ENCODE measurements at places on chromosomes 2 and 18.

DNA sequence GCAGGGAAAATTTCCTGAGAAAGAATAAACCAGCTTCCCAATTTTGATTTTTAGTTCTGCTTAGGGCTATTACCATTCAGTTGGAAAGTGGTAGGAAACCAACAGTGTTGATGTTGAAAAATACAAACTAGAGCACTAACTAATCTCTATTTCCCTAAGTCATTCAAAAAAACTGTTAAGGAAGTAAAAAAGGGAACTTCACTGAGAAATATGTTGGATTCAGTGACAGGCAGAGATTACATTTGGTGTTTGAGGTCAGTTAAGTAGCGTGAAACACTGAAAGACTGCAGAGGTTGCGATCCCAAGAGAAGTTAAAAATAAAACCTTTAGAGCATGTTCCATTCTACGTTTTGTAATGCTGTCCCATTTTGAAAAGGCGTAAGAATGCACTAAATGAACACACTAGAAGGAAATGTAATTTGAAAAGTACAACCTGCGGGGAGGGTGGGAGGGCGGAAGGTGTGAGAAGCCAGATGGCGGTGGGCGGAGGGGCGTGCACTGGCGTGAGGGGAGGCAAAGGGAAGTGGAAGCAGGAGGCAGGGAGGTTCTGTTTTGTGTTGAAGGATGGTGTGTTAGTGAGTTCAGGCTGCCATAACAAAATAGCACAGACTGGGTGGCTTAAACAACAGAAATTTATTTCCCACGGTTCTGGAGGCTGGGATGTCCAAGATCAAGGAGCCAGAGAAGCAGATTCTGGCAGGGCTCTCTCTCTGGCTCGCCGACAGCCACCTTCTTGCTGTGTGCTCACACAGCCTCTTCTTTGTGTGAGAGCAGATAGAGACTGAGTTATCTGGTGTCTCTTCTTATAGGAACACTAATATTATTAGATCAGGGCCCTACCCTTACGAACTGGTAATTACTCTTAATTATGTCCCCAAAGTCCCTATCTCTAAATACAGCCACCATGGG lies 94.3 kb upstream of the KCTD1 start:
- DNase-seq, result no peak

GRCh38 chr2:237427769-237428506 lies 14.0 kb upstream of the COL6A3 start:
- DNase-seq, result no peak

- DNase-seq, result no peak
These were observed 58.1 kb upstream of the MCFD2 start for GRCh38 chr2:46973673-46974072.

GRCh38 chr18:29780816-29781215 lies 1261.7 kb downstream of the DSC3 start:
- no peak for DNase-seq

- no peak for DNase-seq
These were observed 78.1 kb downstream of the WDSUB1 start for GRCh38 chr2:159208438-159208837.

GRCh38 chr2:88827821-88828220 lies 136.3 kb downstream of the RPIA start:
- DNase-seq, result no peak

DNA sequence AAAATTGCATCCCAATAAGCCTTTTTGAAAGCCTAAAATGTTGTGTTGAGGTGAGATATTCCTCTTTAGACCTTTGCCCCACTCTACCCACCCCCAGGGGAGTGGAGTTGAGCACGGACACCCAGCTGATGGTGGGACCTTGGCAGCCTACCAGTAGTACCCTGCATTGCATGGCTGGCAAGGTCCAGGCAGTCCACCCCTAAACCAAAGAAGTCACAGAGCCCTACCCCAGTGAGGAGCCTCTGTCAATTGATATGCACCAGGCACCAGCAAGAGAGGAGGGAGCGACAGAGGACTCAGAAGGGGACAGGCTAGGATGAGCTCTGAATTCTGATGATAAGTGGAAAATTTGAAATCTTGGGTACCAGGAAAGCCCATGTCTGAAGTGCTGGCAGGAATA lies 38.6 kb downstream of the MARCO start:
- DNase-seq, result no peak

GRCh38 chr18:43887491-43887890 lies 610.2 kb upstream of the SYT4 start:
- no peak for DNase-seq

DNA sequence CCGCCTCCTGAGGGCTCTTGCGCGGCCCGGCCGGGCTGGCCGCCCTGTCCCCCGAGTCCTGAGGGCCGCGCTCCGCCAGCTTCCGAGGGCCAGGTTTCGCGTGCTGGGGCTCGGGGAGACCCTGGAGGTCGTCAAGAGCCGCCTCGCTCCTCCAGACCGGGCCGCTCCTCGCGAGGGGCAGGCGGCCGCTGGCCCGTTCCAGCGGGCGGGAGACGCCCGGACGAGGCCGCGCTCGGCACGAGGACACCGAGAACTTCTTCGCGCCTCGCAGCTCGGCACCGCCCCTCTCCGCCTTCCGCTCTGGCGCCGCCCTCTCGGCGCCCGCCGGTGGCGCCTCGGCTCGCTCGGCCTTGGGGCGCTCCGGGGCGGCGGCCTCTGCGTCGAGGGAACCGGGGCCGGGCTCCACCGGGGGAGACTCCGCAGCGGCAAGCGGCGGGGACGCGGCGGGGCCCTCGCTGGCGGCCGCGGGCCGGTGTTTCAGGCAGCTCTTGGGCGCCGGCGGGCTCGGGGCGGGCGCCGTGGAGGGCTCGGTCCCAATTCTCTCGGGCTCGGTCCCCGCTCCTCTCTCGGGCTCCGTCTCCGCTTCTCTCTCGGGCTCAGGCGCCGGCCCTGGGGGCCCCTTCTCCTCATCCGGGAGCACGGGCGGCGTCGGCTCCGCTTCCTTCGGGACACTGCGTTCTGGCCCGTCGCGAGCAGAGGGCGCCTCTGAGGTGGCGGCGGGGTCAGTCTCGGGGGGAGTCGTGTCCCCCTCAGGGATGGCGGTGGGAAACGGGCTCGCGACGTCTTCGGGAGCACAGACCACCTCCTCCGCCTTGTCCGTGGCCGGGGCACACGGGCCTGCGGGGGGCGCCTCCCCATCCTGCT lies 91.6 kb upstream of the MGAT4A start:
- DNase-seq, result peak; percentile 34

GRCh38 chr2:64210816-64211215 lies 66.6 kb upstream of the PELI1 start:
- DNase-seq, result no peak

DNA sequence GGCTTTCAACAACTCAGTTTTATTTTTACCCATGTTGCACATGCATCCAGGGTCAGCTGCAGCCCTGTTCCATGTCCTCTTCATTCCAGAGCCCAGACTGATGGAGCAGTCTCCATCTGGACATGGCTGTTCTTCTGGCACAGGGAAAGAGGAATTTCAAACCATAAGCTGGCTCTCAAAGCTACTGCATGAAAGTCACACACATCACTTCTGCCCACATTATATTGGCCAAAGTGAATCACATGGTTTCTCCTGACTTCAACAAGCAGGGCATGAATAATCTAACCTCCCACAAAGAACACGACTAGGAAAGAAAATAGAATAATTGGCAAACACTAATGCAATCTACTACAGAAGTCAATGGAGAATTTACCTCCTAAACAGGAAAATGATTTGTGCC lies 94.2 kb downstream of the FTCDNL1 start:
- DNase-seq, result no peak

DNA sequence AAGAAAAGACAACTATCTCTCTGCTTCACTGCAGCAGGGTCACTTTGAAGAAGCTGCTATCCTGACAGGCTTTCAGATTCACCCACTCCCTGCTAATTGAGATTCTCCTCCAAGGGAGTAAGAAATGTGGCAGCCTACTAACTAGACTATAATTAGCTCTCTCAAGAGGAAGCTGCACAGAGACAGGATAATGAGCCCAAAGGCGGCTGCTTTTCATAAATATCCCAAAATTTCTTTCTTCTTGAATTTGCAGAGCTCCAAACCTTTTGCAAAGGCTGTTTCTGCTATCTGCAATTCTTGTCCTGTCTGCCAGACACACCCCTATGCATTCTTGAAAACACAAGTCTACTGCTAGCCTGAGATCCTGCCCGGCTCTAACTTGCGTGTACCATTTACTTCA lies 54.0 kb upstream of the RNU4ATAC start:
- DNase-seq, result no peak

DNA sequence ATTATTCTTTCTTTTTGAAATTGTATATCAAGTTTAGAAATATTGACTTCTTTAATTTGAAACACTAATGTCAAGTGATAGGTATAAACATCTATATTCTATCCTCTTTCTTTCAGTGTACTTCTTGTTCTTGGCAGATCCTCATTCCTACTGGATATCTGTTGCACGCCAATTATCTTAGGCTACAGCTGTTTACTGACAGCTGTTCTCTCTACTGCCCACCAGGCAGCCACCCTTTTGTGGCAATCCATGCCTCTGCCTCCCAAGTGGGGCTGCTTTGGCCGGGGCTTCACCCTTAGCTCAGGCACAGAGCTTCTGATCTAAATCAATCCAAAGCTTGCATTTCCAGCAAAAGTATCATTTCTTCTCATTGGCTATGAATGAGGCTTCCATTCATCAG lies 50.6 kb upstream of the ITSN2 start:
- no peak for DNase-seq

- no peak for DNase-seq
These were observed 76.7 kb downstream of the MRPS9 start for GRCh38 chr2:105114551-105114950.

DNA sequence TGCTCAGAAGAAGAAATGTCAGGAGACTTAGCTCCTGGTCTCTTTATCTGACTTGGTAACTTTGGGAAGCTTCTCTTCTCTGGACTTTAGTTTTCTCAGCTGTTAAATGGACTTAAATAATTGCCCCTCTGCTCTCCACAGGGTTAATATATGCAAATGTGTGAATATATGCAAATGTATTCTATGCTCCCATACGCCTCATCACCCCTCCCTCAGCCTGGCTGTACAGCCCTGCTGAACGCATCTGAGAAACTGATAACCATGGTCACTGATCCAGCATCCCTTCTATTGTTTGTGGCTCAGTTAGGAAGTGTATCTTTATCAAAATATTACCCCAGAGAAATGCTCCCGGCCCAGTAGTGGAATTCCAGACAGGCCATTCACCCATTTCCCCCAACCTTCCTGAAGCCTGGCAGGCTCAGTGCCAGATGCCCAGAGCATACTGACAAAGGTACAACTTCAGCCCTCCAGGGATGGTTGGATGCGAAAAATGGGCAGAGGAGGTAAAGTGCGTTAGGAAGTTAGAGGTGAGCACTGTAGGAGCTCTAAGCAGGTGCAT lies 103.4 kb downstream of the DYSF start:
- no peak for DNase-seq

GRCh38 chr18:2642771-2643170 lies 12.8 kb upstream of the SMCHD1 start:
- no peak for DNase-seq

- no peak for DNase-seq
These were observed 142.7 kb upstream of the CREB1 start for GRCh38 chr2:207387001-207387571.

DNA sequence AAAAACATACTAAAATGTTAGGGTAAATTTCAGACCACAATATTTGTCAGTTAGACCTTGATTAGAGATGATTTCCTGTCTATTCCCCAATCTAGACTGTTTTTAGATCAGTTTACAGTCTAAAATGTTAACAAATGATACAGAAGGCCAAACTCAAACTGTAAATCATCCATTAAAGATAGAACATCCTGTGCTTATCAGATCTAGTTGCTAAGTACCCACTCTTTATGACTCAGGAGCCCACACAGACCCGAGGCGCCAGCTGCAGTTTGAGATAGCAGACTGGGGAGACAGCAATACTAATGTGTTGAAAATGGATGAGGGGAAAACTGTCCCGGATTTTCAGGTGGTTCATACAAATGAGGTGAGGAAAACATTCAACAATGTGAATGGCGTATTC lies 113.3 kb downstream of the SCG2 start:
- DNase-seq, result no peak

DNA sequence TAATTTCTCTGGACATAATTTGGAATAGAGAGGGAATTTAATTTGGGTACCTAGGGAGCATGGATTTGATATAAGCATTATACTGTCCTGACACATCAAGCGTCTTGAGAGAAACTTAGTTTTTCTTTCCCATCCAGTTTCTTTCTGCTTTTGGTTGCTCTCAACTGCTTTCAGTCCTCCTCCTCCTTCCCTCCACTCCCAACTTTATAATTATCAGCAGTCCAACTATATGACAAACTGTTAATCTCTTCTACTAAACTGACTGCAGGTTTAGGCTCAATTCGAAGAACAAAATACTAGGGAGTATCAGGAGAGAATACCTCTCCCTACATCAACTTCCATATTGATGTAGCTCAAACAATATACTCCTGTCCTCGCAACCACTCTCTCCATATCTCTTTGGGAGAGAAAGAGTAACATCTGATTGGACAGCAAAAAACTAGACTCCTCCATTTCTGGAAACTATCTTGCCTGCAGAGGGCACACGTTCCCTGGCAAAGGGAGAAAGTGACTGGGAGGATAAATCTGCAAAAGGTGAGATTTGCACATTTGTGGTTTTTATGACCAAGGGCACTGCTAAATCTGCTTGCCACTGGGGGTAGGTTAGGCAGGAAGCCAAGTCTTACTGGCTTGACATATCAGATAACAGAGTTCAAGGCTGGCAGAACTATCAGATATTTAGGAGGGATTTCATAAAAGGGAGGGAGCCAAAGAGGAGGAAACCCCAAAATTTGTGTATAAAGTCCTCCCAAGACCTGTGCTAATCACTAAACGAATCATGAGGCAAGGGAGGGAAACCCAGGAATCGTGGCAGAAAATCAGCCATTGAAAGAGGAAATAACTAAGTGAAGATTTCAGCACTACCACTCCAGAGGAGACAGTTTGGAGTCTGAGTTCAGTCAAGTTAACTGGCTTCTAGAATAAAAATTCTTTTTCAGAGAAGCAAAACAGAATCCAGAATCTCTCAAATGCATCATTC lies 40.0 kb downstream of the ICA1L start:
- DNase-seq, result peak; percentile 8

GRCh38 chr2:118325321-118325955 lies 237.2 kb downstream of the INSIG2 start:
- no peak for DNase-seq

DNA sequence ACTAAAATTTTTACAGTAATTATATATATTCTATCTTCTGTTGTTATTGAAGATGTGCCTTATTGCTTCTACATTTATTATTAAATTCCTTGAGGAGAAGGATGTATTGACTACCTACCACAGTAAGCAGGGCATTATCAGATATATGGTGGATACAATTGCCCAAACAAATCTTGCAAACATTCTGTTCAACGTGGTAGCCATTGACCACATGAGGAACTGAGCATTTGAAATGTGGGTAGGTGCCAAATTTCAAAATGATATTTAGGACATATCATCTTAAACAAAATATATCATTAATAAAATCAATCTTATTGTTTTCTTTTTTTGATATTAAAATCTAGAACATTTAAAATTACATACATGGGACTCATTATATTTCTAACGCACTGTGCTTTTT lies 11.1 kb downstream of the SCN3A start:
- no peak for DNase-seq

- no peak for DNase-seq
These were observed 7.2 kb downstream of the HDLBP start for GRCh38 chr2:241308267-241308666.

GRCh38 chr18:36181441-36181840 lies 5.9 kb upstream of the MOCOS start:
- DNase-seq, result no peak

All from effector memory CD4-positive, alpha-beta T cell (primary cell).